Gastrocnemius medialis (tissue), 4 donors: ENCODE measurements at places on chromosomes 4 and X. TPM values are rescaled to one million over a fixed set of nuclear protein-coding genes. Genes with fewer than 3 reads are reported as not detected.

GRCh38 chrX:69961365-69962072 lies 88.2 kb downstream of the AWAT2 start:
- no peaks in the 10 kb centered on the region for H3K4me1 ChIP-seq
- DNase-seq: no peak
- H3K27ac ChIP-seq: no peak overlapping the region
- no peaks in the 10 kb centered on the region for H3K27me3 ChIP-seq
- no peak overlapping the region for H3K4me3 ChIP-seq

- no peak for DNase-seq
- H3K4me1 ChIP-seq: peaks cover 59% of the 10 kb centered on the region
- H3K36me3 ChIP-seq: no peaks in the 10 kb centered on the region
Observed at GRCh38 chrX:153970357-153971123, 1.1 kb downstream of the HCFC1 start.

FRAS1 gene
- 0.64 TPM for total RNA-seq

GDPD2 gene
- total RNA-seq: not detected

CYBB gene
- 4.5 TPM for total RNA-seq
